ENCODE measurements at places on chromosomes 1 and 21.
A peak's percentile ranks its signal among the peaks of the same experiment; 100 is the strongest.

DNA sequence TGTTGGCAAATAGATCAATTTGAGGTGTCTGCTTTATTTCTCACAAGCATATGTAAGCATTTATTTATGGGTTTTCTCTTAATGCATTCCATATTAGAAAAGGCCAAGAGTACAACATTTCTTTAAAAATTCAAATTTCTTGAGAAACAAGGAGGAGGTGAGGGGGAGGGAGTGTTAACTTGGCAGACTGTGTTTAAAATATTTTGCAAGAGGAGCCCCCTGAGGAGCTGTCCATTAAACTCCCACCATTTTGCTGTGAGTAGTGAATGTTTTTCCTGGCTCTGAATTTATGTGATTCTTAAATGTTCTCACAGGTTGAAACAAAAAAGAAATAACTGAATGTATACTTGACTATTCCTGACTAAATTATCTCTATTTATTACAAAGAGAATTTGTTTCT is 363.8 kb downstream of the PTPRC start:
- DNase-seq, result no peak

DNA sequence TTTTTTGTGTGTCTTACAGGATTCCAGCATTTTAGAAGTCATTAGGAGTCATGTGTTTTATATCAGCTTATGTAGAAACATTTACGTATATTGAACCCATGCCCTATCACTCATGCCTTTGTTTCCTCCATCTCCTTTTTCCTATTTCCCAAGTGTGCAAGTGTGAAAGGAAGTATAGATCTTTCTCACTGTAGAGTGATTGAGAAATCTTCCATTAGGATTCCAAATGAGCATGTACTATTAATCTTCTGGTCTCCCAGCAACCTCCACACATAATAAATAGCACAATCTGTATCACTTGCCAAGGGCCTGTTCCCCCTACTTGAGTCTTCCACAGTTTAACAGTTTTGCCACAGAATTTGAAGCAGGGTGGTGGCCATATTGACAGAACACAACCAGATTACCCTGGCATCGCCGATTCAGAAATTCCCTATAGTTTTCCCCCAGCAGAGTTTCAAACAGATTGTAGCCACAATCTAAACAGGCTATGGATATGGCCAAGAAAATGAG is 1052.8 kb downstream of the TTLL7 start:
- DNase-seq, result no peak

- DNase-seq, result no peak
Measured at GRCh38 chr21:25569084-25569483, 38.2 kb downstream of the MRPL39 start.

GRCh38 chr1:220884109-220884980 is 5.1 kb downstream of the HLX start:
- no peak for DNase-seq

DNA sequence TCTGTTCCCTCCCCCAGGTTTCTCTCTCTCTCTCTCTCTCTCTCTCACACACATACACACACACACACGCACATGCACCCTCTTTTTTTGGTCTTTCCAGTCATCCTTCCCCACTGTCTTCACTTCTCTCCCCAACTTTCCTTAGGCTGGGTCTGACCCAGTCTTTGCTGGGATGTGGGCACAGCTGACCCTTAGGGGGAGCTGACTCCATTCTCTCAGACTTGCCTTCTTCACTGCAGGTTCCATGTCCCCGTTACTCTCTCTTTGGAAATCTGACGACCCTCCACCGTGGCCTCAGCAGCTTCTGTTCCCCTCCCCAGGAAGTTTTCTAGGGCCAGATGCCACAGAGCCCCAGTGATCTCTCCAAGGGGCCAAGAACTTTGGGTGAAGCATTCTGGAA is 2.1 kb downstream of the DISP3 start:
- DNase-seq, result no peak

GRCh38 chr1:215198021-215198420 is 115.5 kb downstream of the KCNK2 start:
- DNase-seq, result no peak

DNA sequence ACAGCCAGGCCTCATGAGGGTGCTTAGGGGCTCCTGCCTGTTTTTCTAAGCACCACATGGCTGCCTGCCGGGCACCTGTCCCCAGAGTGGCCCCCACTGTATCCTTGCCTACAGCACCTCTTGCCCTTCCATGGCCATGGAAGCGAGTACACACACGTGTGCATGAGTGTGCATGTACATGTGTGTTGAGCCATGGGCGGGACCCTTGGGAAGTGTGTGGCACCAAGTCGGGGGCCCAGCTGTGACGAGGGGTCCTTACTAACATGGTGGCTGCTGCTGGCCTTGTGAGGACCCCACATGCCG is 25.8 kb downstream of the KRTAP10-1 start:
- no peak for DNase-seq

DNA sequence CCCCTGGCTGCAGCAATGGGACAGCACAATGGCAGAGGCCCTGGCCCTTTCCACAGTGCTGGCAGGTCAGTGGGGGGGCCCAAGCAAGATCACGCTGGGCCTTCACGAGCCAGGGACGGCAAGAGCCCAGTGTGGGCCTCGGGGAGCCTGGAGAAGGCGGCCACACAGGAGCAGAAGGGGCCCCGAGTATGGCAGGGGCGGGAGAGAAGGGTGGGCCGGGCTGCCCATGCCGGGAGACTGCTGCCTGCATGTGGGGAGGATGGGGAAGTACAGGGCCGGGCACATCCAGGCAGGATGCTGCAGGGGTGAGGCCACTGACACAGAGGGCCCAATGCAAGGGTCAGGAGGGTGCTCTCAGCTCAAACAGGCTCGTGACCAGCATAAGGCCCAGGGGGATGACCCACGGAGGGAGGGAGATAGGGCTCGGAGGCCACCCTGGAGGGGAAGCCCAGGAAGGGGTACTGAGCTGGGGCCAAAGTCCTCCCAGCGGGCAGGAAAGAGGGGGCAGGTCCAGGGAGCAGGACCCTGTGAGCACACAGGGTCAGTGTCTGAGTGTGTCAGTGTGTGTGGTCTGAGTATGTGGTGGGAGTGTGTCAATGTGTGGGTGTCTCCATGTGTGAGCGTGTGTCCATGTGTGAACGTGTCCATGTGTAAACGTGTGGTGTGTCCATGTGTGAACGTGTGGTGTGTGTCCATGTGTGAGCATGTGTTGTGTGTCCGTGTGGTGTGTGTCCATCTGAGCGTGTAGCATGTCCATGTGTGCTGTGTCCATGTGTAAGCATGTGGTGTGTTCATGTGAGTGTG is 13.1 kb downstream of the SLC19A1 start:
- DNase-seq, result no peak

DNA sequence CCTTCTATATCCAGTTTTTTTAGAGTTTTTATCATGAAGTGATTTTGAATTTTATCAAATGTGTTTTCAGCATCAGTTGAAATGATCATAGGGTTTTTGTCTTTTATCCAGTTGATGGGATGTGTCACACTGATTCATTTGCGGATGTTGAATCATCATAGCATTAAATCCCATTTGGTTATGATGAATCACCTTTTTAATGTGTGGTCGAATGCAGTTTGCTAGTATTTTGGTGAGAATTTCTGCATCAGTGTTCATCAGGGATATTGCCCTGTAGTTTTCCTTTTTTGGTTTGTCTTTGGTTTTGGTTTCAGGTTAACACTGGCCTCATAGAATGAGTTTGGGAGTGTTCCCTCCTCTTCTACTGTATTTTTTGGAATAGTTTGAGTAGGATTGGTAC is 80.3 kb downstream of the DIRAS3 start:
- DNase-seq, result peak; percentile 93

GRCh38 chr1:151846062-151846568 is 6.5 kb upstream of the C2CD4D start:
- DNase-seq, result peak; percentile 77

DNA sequence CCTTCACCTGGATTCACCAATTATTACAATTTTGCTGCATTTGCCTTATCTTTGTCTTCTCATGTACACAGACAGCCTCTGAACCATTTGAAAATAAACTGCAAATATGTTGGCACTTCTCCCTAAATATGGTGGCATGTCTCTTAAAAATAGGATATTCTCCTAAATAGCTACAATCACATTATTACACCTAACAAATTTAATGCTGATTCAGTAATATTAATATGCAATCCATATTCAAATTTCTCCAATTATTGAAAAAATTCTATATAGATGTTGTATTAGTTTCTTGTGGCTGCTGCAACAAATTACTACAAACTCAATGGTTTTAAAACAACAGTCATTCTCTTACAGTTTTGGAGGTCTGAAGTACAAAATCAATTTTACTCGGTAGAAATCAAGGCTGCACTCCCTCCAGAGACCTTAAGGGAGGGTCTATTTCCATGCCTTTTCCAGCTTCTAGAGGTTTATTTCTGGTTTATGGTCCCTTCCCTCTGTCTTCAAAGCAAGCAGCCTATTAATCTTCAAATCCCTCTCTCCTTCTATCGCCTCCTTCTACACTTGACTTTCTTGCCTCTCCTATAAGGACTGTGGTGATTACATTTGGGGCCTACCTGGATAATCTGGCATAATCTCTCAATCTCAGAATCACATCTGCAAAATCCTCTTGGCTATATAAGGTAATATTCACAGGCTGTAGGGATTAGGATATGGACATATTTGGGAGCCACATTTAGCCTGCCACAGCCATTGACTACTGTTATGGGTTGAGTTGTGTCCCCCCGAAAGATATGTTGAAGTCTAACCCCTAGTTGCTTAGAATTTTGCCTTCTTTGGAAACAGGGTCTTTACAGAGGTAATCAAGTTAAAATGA is 52.5 kb upstream of the BOLA1 start:
- peak; percentile 10 for DNase-seq

DNA sequence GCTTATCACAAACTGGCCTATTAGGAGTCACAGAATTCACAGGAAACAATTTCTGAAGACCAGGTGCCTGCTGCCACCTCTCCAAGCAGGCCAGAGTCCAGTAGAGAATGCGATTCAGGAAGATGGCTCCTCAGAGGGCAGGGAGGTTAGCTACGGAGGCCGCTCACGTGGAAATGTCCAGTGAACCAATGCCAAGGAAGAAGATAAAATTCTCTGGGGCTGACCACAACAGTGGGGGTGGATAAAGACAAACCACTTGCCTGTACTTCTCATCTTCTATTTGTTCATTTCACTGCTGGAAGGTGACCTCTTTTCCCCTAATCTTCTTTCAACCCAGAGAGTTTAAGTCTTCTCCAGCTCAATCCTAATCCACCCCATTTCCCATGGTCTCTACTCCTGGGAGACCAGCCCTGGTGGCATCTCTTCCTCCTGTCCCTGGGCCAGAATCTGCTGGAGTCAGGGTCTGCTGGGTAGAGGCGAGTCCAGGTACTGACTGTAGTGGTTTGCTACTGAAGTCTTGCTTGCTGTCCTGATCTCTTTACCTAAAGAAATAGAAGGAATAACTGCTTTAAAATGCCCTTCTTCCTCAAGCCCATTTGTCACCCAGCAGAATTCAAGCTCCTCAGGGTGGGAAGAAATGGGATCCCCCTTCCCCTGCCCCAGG is 3.2 kb downstream of the PSRC1 start:
- no peak for DNase-seq

DNA sequence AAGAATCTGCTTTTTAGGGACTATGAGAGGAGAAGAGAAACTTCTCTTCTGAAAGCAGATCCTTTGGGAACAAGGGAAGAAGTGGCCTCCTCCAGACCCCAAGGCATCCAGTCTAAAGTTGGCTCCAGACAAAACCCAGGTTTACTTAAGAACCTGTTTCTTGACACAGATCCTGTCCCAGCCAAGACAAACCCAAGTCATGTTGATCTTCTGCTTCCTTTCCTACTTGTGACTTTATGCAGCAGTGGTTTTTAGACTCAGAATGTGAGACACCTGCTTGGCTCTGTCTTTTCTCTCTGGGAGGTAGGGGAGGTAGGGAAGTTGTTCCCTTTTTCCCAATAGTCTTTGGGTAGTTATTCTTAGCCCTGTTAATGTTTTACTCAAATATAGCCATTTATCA is 38.3 kb downstream of the ELAPOR1 start:
- no peak for DNase-seq

DNA sequence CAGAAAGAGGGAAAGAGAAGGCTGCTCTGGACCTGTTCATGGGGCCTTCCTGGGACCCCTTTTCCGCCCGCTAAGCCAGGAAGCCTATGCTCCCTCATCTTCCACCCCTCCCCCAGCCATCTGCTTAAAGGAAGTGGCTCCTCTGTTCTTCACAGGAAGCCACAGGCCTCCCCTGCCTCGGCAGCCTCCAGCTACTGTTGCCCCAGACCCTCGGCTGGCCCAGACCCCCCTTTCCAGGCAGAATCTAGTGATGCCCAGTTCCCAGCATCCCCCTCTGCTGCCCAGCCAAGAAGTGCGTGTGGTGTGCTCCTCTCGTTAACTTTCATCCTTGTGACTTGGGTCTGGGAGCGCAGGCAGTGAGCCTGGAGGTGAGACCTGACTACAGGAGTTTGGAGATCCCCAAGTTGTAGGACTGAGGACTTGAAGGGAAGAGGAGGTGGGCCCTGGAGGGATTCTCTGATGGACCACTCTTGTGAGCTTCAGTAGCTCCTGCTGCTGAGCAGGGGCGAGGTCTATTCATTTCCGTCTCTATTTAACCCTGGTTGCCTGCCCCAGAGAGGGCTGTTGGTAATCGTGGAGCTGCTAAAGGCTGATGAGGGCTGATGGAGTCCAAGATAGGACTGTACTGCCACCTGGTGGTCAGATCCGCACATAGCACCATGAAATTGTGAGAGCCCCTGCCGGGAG is 9.1 kb downstream of the IFI6 start:
- peak; percentile 74 for DNase-seq
